ENCODE measurements at places on chromosomes 7 and 10.
A peak's percentile ranks its signal among the peaks of the same experiment; 100 is the strongest.

GRCh38 chr10:546971-547590 is 142.4 kb downstream of the DIP2C start:
- peak; percentile 29 for DNase-seq

GRCh38 chr7:68601826-68602225 is 996.4 kb upstream of the AUTS2 start:
- no peak for DNase-seq

DNA sequence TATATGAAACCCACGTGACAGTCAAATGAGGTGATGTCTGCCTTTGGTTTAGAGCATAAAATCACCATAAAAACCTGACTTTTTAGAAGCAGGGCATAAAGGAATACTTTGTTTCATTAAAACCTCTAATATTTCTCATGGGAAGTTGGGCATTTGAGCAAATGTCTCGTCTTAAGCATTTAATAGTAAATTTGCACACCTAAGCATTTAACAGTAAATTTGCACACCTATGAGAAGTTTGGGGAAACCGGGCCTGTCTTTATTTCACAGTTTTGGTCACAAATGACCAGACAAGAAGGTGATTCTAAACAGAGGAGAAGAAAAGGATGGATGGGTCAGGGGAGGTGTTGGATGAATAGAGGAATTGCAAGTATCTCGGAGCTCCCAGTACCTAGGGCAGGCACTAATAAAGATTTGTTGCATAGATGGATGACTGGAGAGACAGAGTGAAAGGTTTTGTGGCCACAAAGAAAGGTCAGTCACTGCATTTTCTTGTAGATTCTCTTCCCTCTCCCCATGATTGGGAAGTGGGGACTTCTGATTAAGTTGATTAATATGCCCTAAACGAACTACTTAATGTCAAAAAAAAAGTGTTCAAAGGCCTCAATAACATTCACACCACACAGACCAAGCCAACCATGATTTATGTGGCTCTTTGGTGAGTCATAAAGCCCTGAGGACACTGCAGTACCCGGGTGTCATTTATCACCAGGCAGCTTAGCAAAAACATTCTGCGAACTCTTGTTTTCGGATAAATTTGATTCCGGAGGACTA is 158.2 kb downstream of the SPAG6 start:
- no peak for DNase-seq

- no peak for DNase-seq
Observed at GRCh38 chr7:16571941-16572340, 45.3 kb downstream of the LRRC72 start.

- DNase-seq = no peak
Observed at GRCh38 chr7:140609646-140610045, 31.0 kb downstream of the DENND2A start.

GRCh38 chr10:122307669-122308416 is 36.7 kb downstream of the BTBD16 start:
- DNase-seq = no peak

- DNase-seq = no peak
Observed at GRCh38 chr7:29090836-29091601, 55.3 kb downstream of the CPVL start.

DNA sequence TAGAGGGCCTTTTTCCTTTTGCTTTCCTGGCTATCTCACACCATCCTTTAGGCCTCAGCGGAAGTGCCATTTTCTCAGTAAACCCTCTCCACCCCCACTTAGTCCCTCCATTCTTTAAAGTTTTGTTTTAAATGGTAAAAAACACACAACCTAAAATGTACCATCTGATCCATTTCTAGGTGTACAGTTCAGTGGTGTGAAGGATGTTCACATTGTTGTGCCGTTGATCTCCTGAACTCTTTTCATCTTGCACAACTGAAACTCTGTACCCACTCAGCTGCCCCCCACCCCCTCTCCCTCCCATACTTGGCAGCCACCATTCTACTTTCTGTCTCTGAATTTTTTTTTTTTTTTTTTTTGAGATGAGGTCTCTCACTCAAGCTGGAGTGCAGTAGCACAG is 52.2 kb downstream of the SNX10 start:
- DNase-seq = no peak

GRCh38 chr7:51067757-51068156 is 248.9 kb downstream of the COBL start:
- peak; percentile 71 for DNase-seq

- peak; percentile 12 for DNase-seq
Observed at GRCh38 chr7:111796671-111797070, 234.4 kb upstream of the IMMP2L start.

GRCh38 chr10:82918022-82918421 is 1043.0 kb downstream of the NRG3 start:
- no peak for DNase-seq

- DNase-seq = no peak
Observed at GRCh38 chr10:97765201-97765600, 6.6 kb downstream of the SFRP5 start.

Data from suppressor macrophage (primary cell).